Endodermal cell (in vitro differentiated cells): ENCODE measurements at places on chromosomes 4 and X.

- H3K27ac ChIP-seq: no peak overlapping the region
- DNase-seq: no peak
- H3K36me3 ChIP-seq: no peaks in the 10 kb centered on the region
Observed at GRCh38 chrX:8237718-8238117, 66.7 kb upstream of the VCX2 start.

- H3K4me1 ChIP-seq: no peaks in the 10 kb centered on the region
- no peak overlapping the region for H3K27ac ChIP-seq
- H3K36me3 ChIP-seq: no peaks in the 10 kb centered on the region
- no peak overlapping the region for H3K4me3 ChIP-seq
- H3K27me3 ChIP-seq: no peaks in the 10 kb centered on the region
- DNase-seq: peak; percentile 82
Observed at GRCh38 chrX:39907964-39908661, 189.6 kb downstream of the BCOR start.

DNA sequence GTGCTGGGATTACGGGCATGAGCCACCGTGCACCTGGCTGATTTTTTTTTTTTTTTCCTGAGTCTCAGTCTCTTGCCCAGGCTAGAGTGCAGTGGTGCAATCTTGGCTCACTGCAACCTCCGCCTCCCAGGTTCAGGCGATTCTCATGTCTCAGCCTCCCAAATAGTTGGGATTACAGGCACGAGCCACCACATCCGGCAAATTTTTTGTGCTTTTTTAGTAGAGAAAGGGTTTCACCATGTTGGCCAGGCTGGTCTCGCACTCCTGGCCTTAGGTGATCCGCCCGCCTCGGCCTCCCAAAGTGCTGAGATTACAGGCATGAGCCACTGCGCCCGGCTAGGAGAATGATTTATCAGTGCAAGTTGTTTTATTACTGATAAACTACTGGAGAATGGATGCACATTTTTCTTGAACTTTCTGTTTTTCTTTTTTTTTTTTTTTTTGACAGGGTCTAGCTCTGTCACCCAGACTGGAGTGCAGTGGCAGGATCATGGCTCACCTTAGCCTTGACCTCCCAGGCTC, 39.7 kb upstream of the DHRSX start:
- no peak overlapping the region for H3K4me3 ChIP-seq
- H3K27me3 ChIP-seq: no peaks in the 10 kb centered on the region
- no peak for DNase-seq

DNA sequence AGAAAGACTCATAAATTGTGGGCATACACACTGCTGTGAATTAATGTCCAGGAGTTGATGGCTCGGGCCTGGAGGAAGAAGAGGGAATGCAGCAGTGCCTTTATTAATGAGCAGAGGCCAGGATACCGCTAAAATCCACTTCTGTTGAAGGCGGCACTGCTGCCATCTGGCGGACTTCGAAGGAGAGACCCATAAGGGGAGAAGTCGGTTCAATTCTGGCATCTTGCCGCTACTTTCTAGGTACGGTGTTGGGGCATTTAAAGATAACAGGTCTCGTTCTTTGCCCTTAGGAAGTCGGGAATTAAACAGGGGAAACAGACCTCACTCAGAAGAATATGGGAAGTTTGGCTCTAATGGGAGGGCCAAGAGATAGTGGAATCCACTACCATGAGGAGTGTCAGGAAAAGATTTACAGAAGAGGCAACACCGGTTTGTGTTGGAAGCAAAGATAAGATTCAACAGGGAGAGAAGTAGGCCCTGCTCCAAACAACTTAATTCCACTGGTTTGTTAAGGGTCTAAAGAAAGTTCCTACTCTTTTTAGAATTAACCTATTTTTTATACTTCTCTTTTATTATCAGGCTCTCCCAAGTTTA, 133.6 kb upstream of the GIMD1 start:
- H3K36me3 ChIP-seq: no peaks in the 10 kb centered on the region
- H3K4me1 ChIP-seq: no peaks in the 10 kb centered on the region
- H3K4me3 ChIP-seq: no peak overlapping the region
- H3K27ac ChIP-seq: no peak overlapping the region

GRCh38 chr4:38161208-38162113, 201.3 kb downstream of the PTTG2 start:
- no peak overlapping the region for H3K4me3 ChIP-seq
- no peaks in the 10 kb centered on the region for H3K27me3 ChIP-seq
- H3K36me3 ChIP-seq: no peaks in the 10 kb centered on the region

DNA sequence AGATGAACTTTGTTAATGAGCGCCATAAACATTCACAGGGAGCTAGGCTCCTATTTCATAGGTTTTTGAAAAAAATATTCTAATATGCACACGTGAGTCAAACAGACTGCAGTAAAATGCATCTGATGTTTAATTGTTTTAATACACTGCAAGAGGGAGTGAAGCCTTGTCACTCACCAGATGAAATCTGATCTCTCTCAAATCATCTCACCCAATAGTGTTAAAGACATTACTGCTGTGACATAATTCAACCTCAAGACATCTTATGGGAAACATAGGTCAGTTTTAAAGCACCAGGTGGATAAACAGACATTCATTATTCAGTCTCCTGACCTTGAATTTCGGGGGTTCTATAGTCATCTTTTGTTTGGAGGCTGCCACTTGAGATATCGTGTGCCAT, 148.3 kb downstream of the MAML3 start:
- no peak for DNase-seq
- no peak overlapping the region for H3K4me3 ChIP-seq
- H3K27ac ChIP-seq: no peak overlapping the region

GRCh38 chr4:86841309-86841708, 7.9 kb downstream of the SLC10A6 start:
- no peaks in the 10 kb centered on the region for H3K27me3 ChIP-seq
- no peaks in the 10 kb centered on the region for H3K36me3 ChIP-seq
- no peak overlapping the region for H3K27ac ChIP-seq
- no peaks in the 10 kb centered on the region for H3K4me1 ChIP-seq
- no peak for DNase-seq

DNA sequence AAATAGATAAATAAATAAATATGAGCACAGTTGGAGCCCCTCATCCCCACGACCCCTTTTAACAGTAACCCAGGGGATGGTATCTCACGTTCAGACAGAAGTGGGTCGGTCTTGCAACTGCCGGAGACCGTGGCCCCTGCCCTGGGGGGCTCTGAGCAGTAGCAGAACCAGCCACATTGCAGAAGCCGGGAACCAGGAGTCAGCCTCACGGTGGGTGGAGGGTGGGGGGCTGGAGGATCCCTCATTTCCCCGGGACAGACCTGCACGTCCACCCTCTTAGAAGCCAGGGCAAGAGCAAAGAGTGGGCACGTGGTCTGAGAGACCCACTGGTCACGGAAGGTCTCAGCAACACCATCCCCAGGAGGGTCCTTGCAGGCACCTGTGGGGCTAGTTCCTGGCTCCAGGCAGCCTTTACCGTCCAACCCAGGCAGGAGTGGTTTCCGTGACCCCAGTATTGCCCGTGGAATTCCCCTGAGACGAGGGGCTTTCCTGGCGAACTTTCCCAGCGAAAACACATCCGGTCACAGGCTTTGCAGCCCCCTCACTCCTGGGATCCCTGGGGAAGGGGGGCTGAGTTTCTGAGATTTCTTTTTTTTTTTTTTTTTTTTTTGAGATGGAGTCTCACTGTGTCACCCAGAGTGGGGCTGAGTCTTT, 8.8 kb upstream of the IL3RA start:
- no peaks in the 10 kb centered on the region for H3K4me1 ChIP-seq
- H3K4me3 ChIP-seq: no peak overlapping the region
- no peak for DNase-seq
- no peaks in the 10 kb centered on the region for H3K27me3 ChIP-seq
- H3K27ac ChIP-seq: no peak overlapping the region

DNA sequence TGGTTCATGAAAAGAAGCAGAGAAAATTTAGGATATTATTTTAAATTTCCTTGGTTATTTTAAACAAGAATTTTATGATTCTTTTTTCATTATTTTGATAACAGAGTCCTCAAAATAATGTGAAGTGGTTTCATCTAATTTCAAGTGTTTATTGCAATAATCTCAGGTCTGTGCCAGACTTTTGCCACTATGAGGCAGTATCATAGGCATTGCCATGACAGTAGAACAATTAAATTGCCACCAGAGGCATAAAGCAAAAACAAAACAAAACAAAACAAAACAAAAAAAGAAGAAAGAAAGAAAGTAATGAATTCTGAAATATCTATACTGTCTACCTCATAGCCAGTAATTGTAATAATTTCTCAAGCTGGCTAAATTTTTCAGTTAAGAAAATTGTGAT, 739.2 kb downstream of the KCTD8 start:
- H3K4me1 ChIP-seq: no peaks in the 10 kb centered on the region
- no peaks in the 10 kb centered on the region for H3K36me3 ChIP-seq
- DNase-seq: no peak
- no peak overlapping the region for H3K4me3 ChIP-seq
- no peaks in the 10 kb centered on the region for H3K27me3 ChIP-seq

DNA sequence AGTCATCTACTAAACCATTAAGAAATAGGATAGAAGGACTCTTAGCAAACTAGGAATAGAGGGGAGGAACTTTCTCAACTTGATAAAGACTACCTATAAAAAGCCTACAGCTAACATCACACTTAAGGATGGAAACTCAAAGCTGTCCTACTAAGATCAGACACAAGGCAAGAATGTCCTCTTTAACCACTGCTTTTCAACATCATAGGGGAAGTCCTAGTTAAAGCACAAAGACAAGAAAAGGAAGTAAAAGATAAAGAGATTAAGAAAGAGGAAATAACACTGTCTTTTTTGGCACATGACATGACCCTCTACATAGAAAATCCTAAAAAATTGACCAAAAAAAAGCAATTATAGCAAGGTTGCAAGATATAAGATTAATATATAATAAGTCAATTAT, 136.6 kb downstream of the FBXW7 start:
- H3K27me3 ChIP-seq: no peaks in the 10 kb centered on the region
- no peak overlapping the region for H3K4me3 ChIP-seq
- H3K4me1 ChIP-seq: no peaks in the 10 kb centered on the region
- DNase-seq: no peak
- no peaks in the 10 kb centered on the region for H3K36me3 ChIP-seq

DNA sequence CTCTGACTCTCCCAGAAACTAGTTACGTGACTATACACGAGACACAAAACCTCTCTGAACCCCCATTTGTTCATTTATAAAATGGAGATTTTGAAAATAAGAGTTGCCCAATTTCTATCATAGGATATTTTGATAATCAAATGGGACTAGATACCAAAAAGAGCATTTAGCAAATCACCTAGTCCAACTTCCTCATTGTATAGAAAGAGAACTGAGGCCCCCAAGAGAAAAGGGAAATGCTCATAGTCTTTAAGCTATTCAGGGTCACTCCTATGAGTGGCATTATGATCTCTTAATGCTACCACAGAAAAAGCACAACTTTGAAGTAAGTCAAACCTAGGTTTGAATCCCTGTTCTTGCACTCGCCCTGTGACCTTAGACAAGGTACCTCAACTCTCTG, 62.7 kb downstream of the BMP15 start:
- no peaks in the 10 kb centered on the region for H3K27me3 ChIP-seq
- no peaks in the 10 kb centered on the region for H3K36me3 ChIP-seq
- no peak for DNase-seq
- H3K4me1 ChIP-seq: no peaks in the 10 kb centered on the region
- H3K4me3 ChIP-seq: no peak overlapping the region

- H3K36me3 ChIP-seq: no peaks in the 10 kb centered on the region
- no peaks in the 10 kb centered on the region for H3K4me1 ChIP-seq
- H3K27ac ChIP-seq: no peak overlapping the region
- H3K4me3 ChIP-seq: no peak overlapping the region
- DNase-seq: no peak
Observed at GRCh38 chr4:146275370-146275769, 61.0 kb downstream of the REELD1 start.

GRCh38 chr4:36142504-36142903, 101.8 kb downstream of the ARAP2 start:
- no peaks in the 10 kb centered on the region for H3K36me3 ChIP-seq
- no peak overlapping the region for H3K4me3 ChIP-seq
- no peak overlapping the region for H3K27ac ChIP-seq
- no peaks in the 10 kb centered on the region for H3K27me3 ChIP-seq
- no peak for DNase-seq
- H3K4me1 ChIP-seq: no peaks in the 10 kb centered on the region

- no peaks in the 10 kb centered on the region for H3K36me3 ChIP-seq
- H3K27me3 ChIP-seq: peaks cover 33% of the 10 kb centered on the region
- no peak overlapping the region for H3K4me3 ChIP-seq
- no peak for DNase-seq
- no peak overlapping the region for H3K27ac ChIP-seq
- H3K4me1 ChIP-seq: no peaks in the 10 kb centered on the region
Observed at GRCh38 chr4:80143307-80143679, 54.0 kb upstream of the PRDM8 start.

- no peaks in the 10 kb centered on the region for H3K27me3 ChIP-seq
- DNase-seq: no peak
- H3K4me1 ChIP-seq: no peaks in the 10 kb centered on the region
- no peak overlapping the region for H3K4me3 ChIP-seq
Observed at GRCh38 chr4:108988464-108989195, 225.8 kb upstream of the ETNPPL start.

GRCh38 chr4:151459375-151459774, 50.4 kb downstream of the FHIP1A start:
- DNase-seq: no peak
- no peaks in the 10 kb centered on the region for H3K36me3 ChIP-seq
- H3K4me1 ChIP-seq: no peaks in the 10 kb centered on the region

- no peaks in the 10 kb centered on the region for H3K36me3 ChIP-seq
- H3K4me3 ChIP-seq: no peak overlapping the region
- H3K27ac ChIP-seq: no peak overlapping the region
- no peaks in the 10 kb centered on the region for H3K4me1 ChIP-seq
- no peak for DNase-seq
- H3K27me3 ChIP-seq: peaks cover 57% of the 10 kb centered on the region
Observed at GRCh38 chr4:91454111-91454510, 849.7 kb upstream of the GRID2 start.

DNA sequence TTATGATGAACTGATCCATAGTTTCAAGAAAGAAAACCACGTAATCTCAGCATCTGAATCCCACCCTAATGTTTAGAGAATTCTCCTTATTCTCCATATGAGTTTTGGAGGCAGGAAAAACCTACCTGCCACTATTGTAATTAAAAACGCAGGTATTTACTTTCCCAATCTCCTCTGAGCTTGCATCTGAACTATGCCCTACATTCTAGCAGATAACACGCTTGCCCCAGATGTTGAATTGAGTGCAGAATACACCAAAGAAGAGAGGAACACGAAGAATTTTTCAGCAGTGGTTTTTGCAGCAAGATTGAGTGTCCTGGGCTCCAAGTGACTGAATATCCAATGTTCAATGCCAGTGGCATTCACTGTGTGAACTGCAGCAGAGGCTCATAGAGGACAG, 182.4 kb downstream of the COX18 start:
- H3K27ac ChIP-seq: no peak overlapping the region
- H3K27me3 ChIP-seq: no peaks in the 10 kb centered on the region
- H3K4me3 ChIP-seq: peak overlapping the region; percentile 4
- H3K36me3 ChIP-seq: no peaks in the 10 kb centered on the region
- peaks cover 4% of the 10 kb centered on the region for H3K4me1 ChIP-seq
- no peak for DNase-seq

- no peak for DNase-seq
- H3K36me3 ChIP-seq: no peaks in the 10 kb centered on the region
- no peaks in the 10 kb centered on the region for H3K4me1 ChIP-seq
- no peak overlapping the region for H3K4me3 ChIP-seq
Observed at GRCh38 chr4:53748328-53748772, 157.1 kb upstream of the LNX1 start.

GRCh38 chrX:21490341-21490740, 116.1 kb downstream of the CNKSR2 start:
- H3K4me1 ChIP-seq: no peaks in the 10 kb centered on the region
- H3K27me3 ChIP-seq: no peaks in the 10 kb centered on the region
- DNase-seq: no peak
- H3K36me3 ChIP-seq: no peaks in the 10 kb centered on the region
